Stomach (tissue), 19 donors: ENCODE measurements at places on chromosomes 6 and 20. TPM values are rescaled to one million over a fixed set of nuclear protein-coding genes. Genes with fewer than 3 reads are reported as not detected.

GRCh38 chr6:6736791-6737654 is 148.5 kb downstream of the LY86 start:
- peak; percentile 78 for DNase-seq

DNA sequence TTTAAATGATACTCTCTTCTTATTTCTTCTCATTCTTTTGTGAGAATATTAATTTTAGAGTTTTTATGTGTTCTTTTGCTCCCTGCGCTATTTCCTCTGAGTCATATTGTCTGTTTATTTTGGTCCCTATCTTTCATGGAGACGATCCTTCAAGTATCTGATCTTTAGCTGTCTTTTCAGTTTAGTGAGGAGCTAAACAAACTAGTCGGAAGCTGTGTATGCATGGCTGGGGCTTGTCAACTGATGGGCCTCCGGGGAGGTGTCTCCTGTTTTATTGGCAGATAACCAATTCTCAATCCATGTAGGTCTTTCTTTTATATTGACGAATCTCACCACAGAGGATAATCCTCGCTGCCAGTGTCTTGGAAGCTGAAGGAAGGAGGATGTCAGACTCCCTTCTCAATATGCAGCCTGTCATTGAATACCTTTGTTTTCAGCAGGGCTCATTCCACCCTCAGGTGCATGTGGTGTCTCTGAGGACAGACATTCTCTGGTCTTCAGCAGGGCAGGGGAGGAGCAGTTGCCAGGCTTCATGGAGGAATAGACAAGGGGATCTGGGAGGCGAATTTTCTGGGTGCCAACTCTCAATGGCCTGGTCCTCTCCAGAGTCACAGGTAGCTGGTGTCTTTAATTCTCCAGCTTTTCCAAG is 64.9 kb downstream of the RNF182 start:
- DNase-seq = no peak

- DNase-seq = no peak
Measured at GRCh38 chr6:128494440-128494839, 26.0 kb downstream of the PTPRK start.

Gene LBP
- not detected for total RNA-seq

Gene C4B
- 32.7 TPM for total RNA-seq

Gene TP53TG5
- not detected for total RNA-seq

Gene BTNL2
- total RNA-seq = not detected

Gene RGL2
- 103 TPM for total RNA-seq
